Stromal cell of bone marrow (primary cell): ENCODE measurements at places on chromosomes 13 and 19.

DNA sequence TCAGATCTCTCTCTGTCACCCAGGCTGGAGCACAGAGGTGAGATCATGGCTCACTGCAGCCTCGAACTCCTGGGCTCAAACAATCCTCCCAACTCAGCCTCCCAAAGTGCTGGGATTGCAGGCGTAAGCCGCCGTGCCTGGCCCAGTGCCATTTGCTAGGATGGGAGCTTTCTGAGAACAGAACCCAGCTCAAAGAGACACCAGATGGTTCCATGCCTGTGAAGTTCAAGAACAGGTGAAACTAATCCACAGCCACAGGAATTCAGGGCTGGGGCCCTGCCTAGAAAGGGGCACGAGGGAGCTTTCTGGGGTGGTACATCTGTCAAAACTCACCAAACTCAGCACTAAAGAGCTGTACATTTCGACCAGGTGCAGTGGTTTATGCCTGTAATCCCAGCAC is 4.2 kb downstream of the SLC7A9 start:
- DNase-seq = no peak

DNA sequence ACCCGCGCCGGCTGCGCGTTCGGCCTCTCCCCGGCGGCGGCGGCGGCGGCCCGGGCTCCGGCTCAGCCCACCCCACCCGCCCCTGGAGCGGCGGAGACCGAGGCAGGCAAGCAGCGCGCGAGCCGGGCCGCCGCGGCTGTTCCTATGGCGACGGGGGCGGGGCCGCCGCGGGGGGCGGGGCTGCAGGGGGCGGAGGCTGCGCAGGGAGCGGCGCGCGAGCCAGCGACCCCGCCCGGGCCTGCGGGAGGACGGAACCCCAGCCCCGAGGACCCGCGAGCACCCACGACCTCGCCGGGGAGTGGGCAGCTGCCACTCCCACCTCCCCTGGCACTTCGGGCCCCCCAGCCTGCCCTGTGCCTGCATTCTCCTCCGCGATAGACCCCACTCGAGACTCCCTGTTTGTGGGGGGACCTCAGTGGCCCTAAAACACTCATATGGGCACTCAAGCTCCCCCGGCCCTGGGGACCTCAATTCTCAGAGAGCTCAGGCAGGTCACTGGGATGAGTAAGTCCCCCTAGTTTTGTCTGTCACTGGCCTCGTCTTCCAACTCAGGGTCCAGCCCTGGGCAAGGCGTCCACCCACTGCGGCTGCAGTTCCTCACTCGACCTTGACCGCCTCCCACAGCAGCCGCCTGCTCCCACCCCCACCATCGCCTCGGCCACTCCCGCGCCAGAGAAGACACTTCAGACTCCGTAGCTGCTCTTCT is at the start of gene CTXN1:
Gene CTXN1, minus strand, starts transcription at position 115 of the 706 bp plus-strand sequence. CDS start 597 bp downstream, outside the sequence.
- DNase-seq = no peak

DNA sequence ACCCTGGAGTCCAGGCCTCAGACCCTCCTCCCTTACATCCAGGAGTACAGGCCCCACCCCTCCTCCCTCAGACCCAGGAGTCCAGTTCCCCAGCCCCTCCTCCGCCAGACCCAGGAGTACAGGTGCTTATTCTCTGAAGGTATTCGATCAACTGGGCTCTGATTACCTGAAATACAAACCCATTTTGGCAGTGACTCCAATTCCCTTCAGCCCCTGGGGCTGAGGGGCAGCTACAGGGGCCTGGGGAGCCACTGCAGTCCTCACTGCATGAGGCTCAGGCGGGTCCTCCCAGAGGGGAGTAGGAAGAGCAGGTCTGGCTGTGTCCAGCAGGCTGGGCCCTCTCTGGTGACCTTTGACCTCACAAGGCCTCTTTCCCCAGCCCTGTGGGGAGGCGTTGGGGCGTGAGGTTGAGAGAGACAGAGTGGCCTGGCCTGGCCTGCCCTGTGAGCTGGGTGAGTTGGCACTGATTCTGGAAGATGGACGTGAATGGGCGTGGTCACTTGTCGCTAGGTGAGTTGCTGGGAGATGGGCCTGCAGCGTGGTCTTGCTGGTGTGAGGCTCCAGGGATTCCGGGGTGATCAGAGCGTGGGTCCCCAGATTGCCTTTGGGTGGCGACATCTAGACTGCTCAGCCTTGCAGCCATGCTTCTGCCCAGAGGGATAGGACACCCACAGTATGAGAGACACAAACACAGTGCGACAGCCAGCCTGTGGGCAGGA is 3.1 kb downstream of the BCAT2 start:
- no peak for DNase-seq

DNA sequence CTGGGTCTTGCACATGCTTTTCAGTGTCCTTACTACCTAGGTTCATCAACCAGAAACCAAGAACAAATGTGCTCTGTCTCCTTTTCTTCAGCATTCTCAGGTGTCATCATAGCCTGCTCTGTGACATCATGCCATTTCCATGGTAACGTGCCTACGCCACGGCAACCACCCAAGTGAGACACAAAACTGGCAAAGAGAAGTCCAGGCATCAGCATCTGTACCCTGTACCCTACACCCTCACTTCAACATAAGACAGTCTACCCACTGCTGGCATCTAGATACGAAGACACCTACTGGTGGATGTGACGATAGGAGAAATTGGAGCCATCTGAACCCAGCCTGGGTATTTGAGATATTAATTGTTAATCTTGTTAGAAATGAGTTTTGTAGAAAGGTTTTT is 13.3 kb downstream of the ZC3H4 start:
- DNase-seq = no peak
